ENCODE measurements at places on chromosomes 16 and 17.

DNA sequence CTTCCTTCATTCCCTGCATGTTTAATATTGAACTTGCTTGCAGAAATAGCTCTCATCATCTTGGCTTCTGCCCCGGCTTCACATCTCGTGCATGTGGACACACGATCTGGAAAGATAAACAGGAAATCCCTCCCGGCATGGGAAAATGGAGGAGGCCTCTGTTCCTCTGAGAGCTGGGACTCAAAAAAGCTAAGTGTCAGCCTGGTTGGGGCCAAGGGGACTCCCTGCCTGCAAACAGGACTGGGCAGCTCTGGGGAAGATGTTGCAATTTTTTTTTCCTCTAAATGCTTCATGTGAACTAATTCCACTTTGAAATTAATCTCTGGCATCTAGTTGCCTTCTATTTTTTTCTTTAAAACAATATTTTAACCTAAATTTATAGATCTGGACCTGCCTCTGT is 24.8 kb downstream of the ITPRIPL2 start:
- peak; percentile 73 for DNase-seq

DNA sequence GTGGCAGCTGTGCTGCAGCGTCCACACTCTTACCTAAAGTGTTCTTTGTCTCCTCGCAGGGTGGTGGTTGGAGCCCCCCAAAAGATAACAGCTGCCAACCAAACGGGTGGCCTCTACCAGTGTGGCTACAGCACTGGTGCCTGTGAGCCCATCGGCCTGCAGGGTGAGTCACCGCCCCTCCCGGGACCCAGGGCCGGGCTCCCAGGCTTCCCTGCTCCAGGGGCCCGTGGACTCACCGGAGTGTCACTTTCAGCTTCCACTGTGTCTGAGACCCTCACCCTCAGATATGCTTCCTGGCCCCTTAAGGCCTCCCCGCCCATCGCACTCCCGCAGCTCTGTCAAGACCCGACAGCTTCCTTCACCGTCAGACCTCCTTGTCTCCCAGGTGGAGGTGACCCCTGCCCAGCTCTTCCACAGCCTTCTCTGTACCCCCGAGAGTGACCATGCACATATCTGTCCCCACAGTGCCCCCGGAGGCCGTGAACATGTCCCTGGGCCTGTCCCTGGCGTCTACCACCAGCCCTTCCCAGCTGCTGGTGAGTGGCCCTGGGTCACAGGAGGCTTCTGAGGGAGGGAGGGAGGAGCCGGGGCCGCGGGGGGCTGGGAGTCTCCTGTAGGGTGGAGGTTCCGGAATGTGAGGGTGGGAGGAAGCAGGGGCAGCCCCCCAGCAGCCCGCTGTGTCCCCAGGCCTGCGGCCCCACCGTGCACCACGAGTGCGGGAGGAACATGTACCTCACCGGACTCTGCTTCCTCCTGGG is 1.8 kb downstream of the ITGAX start:
- DNase-seq: peak; percentile 75

GRCh38 chr16:53827741-53828140 is 123.8 kb downstream of the FTO start:
- no peak for DNase-seq

- DNase-seq: peak; percentile 57
These were observed 985 bp upstream of the FZD2 start for GRCh38 chr17:44556166-44556831.

- peak; percentile 22 for DNase-seq
These were observed 11.7 kb upstream of the PRPSAP1 start for GRCh38 chr17:76365256-76365903.

DNA sequence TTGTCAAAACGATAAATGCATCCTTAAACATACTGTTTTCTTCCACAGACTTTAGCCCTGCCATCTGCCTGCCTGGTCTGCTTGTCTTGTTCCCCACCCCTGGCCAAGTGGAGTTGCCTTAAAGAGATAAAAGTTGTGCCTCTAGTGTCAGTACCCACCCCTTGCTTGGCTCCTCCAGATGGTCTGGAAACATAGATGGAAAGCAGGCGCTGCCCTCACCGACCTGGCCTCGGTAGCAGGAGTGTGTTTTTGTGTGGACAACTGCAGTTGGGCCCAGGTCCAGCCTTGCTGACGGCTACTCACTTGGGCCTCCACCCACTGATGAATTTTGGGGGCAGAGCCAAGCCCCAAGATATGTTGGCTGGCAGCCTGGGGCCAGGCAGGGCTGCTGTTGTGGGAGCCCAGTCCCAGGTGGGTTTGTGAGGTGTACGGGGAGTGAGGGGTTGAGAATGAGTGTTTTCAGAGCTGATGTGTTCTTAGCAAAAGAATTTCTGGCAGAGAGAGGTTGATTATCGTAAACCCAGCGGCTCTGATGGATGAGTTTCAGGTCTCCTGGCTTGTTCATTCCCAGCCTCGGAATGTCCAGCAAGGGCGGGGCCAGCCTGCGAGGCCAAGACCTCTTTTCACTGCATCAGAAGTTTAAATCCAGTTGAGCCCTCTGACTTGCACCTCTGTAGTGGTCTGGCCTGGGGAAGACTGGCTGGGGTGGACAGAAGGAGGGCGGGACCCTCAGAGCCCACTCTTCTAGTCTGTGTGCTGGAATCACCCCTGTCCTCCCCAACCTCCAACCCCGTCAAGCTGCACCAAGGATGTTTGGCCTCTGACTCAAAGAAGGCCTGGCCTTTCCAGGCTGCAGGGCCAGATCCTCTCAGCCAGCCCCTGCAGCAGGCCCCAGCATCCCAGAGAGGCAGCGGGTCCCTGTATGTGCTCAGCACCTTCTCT is 179.7 kb downstream of the RAB11FIP4 start:
- no peak for DNase-seq

DNA sequence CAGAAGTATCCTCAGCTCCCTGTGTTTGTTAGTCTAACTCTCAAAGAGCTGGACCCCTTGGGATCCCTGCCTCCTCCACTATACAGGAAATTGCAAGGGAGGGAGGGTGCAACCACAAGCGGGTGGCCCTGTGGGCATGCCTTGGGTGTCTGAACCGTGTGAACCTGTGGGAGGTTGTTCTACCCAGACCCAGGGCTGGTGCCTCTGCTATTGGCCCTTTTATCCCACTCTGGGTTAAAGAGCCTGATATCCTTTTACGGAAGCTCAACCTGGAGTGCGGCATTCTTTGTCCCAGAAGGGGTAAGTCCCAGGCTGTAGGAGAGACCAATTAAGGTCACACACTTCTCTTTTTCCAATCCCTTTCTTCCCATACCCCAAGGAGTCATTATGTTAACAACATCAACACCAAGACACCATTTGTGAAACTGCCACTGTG is 53.4 kb downstream of the ARSG start:
- no peak for DNase-seq

DNA sequence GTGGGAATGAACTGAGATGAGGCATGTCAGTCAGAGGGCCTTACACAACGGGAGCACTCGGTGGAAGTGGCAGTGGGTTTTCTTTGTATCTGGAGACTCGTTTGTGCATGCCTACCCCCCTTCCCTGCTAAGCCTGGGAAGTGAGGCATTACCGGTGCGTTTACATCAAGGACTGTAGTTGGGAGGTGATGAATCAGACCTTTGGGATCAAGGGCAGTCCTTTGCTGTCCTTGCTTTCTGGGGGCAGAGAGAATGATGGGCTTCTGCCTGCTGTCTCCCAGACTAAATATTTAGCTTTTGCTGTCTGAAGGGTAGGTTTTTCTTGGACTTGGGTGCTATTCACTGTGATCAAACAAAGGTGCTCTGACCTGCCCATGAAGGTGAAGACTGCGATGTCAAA is 83.0 kb downstream of the WWP2 start:
- no peak for DNase-seq

DNA sequence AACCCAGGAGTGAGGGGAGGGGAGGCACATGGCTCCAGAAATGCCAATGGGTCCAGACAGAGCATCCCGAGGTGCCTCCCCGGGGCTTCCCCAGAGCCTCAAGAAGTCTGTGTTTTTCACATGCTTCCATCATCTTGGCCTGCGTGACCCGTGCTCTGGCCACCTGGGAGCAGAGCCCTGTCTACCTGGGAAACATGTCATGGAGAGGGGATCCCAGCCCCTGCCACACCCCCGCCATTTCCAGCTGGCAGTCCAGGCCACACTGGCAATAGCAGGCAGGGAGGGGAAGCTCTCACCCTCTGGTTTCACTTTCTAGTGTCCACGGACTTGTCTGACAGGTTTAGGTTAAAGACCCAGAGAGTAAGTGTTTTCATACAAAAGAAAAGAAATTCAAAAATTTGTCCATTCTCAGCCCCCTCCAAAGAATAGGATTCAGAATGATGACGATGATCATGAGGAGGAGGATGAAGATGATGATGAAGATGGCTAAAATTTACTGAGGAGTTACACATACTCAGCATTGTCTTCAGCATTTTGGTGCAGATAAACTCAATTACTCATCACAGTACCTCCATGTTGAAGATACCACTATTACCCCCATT is 9.0 kb downstream of the SMIM5 start:
- DNase-seq: no peak

GRCh38 chr16:64238571-64238970 is 883.3 kb downstream of the CDH11 start:
- no peak for DNase-seq

DNA sequence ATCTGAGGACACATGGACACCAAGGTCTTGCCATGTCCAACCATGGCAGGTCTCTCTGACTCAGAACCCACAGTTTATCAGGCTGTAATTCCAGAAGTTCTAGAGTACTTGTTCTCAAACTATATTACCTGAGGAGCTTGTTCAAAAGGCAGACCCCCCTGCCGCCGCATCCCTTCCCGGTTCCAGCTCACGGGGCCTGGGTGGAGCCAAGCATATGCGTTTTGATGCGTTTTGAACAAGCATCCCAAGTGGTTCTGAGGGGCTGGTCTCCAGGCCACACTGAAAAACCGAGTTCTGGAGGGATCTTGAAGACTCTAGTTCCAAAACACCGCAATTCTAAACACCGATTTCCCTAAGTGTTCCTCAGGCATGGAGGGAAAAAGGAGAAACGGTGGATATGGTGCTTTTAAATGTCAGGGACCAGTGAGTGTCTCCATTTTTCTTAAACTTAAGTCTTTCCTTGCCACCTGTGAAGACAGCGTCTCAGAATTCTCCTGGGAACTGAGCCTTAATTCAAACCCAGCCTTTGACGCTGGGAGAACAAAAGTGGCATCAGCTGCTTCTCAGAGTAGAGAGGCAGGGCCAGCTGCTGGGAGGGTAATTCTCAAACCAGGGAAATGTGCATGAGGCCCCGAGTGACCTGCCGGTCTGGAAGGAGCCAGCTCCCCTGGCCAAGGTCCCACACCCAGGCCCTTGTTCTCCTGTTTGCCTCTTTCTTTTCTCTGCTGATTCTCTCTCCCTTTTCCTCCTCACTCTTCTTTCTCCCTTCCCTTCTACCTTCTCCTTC is 84.4 kb upstream of the PLCG2 start:
- DNase-seq: no peak

GRCh38 chr17:40493697-40494096 is 7.7 kb downstream of the TNS4 start:
- no peak for DNase-seq

DNA sequence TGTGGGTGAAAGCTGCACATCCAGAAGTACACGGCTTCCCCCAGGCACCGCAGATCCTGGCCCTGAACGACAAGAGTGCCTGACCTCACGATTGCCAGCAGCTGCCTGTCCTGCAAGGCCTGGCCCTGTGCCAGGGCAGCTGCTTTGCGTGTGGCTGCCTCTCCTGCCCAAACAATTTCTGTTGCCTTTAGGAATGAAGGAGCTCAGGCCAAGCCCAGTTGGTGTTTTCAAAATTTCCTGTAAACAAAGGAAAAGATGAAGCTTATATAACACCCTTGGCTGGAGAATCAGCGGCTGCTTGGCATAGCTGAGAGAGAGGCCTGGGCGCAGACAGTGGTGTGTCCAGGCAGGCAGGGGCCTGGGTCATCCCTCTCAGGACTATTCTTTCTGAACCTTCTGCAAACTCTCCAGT is 11.7 kb upstream of the SLC47A2 start:
- DNase-seq: peak; percentile 46

- no peak for DNase-seq
These were observed 321.8 kb downstream of the HS3ST3B1 start for GRCh38 chr17:14622615-14623101.
